ENCODE measurements at places on chromosomes 2 and 18.

DNA sequence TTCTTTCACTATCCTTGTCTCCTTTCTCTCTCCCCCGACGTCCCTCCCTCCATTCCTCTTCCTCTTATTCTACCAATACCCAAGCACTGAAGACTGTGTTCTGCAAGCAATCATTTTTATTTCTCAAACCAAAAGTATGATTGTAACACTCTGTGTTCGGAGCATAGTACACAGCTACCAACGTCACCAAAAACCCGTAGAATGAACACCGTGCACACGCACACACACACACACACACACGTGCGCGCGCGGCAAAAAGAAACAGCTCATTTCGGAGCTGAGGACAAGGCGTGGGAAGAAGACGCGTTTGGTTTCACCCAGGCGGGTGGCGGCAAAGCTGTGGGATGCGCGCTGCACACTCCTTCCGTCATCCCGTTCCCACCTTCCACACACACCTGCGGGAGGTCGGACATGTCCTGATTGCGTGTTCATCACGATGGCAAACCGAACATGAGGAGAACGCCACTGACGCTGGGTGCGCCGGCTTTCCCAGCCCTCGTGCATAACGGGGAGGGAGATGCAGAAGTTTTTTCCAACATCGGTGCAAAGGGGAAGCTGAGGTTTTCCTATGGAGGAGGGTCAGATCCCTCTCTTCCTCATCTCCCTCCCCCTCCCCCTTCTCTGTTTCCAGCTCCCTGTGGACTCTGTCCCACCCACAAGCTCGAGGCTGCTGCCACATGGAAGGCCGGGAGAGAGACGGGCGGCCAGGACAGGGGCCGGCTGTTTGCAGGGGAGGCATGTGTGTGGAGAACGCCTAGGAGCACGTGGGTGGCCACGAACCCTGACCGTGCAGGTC lies 20.4 kb downstream of the MBP start:
- no peak for DNase-seq

DNA sequence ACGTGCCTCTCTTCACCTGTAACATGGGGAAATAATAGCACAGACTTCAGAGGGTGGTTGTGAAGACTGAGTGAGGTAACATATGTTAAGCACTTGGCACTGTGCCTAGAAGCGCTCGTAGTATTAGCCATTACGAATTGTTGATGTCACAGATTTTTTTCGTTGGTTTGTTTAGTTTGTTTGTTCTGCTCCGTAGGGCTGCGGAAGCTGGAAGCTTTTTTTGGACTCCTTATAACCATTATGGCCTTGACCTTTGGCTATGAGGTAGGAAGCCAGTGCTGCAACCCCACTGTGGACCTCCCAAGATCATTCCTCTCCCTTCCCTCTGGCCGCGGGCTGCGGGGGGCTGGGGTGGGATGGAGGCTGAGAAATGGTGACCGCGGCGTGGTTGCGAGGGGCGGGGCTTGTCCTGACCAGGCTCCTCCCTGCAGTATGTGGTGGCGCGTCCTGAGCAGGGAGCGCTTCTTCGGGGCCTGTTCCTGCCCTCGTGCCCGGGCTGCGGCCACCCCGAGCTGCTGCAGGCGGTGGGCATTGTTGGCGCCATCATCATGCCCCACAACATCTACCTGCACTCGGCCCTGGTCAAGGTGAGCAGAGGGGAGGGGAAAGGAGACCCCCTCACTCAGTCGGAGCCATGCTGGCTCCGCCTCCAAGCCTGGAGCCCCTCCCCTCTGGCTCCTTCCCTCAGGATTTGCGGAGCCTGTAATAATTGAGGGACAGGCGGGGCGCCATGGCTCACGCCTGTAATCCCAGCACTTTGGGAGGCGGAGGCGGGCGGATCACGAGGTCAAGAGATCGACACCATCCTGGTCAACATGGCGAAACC lies 5.5 kb downstream of the SLC11A1 start:
- DNase-seq = no peak

DNA sequence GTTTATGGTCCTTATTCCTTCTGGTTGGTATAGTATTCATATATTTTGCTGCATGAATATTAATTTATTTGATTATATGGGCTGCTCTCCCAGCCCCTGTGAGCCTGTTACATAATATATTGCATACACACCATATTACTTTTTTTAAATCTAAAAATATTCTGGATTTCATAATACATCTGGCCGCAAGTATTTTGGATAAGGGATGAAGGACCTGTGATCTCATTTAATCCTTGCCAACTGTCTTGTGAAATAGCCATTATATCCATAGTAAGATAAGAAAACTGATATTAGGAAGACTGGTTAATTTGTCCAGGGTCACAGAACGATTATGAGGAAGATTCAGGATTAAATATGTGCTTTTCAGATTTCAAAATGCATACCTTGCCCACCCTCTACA lies 433.6 kb downstream of the LPIN1 start:
- DNase-seq = no peak

- DNase-seq = no peak
Measured at GRCh38 chr2:74447230-74447999, 5.7 kb upstream of the RTKN start.

DNA sequence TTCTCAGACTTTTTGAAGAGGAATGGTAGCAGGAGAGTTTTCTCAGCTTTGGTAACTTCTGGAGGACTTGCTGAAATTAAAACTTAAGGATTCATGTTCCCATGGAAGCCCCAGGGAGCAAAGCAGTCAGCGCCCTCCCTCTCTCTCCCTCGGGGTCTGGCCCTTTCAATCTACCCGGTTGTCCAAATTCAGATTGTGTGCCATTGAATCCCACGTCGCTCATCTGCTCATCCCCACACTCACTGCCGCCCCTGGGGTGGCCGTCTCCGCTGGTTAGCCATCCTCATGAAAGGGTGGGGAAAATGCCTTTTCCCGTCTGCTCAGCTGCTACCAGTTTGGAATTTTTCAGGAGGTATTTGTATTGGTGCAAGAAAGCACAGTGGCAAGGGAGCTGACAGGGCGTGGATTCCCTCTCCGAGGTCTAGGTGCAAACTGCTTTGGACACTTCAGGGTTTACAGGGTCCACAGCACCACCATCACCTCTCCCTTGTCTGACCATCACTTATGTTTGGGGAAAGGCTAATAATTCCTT lies 27.1 kb downstream of the MCFD2 start:
- no peak for DNase-seq

DNA sequence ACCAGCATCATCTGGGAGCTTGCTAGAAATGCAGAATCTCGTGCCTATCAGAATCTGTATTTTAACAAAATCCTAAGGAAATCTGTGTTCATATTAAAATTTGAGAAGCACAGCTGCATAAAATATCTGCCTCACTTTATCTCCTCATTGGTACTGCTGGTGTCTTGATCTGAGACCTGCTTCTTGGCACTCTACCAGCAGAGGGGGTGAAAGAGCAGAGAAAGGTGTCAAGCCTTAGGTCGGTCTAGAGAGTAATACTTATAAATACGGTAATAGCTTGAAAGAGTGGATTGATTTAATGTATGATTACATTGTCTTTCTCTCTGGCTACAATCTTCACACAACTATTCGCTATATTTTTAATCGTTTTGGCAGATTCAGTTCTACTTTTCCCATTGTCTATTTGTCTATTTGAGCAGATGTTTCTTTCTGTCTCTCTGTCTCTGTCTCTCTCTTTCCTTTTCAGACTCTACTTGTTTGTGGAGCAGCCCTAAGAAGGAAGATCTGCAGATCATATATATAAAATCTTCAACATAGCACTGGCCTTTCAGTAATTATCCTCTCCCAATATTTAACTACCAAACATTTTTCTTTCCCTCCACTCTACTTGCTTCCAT lies 1.7 kb upstream of the GCG start:
- DNase-seq = no peak

DNA sequence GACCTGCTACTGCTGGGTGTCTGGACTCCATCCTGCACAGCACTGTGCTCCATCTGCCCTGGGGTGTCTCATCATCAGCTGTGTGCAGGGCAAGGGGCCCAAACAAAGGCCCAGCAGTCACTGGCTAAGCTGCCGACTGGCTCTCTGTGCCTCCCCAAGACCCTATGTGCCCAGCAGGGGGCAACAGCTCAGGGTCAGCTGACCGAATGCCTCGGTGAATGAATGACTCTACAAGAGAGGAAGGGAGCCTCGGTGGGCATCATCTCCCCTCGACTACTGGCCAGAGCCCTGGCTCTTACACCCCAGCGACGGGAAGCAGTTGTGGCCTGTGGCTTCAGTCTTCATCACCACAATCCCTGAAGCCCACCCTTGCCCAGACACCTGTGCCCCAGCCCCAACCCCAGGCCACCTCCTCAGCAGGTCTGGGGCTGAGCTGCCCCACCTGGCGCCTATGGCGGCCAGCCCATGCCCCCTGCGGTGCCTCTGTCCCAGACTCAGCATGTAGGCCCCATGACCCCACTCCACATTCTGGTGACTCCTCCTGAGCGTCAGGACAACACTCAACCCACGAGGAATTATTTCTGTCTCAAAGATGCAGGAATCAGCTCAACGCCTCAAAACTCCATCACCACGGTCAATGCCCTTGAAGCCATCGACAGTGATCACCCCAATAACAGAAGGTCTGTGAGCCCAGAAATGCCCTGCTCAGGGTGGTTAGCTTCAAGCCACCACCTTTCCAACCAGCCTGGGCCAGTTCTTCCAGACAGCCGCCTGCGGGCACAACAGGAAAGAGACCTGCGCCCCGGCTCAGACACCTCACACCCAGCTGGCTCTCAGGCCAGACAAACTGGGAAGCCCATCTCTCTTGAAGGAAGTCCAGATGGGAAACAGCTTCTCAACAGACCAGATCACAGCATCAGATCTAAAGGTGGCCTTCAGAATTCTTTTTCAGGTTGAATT lies 1.6 kb upstream of the GPR17 start:
- DNase-seq = no peak

- DNase-seq = no peak
Measured at GRCh38 chr2:188326290-188326668, 34.6 kb downstream of the GULP1 start.

DNA sequence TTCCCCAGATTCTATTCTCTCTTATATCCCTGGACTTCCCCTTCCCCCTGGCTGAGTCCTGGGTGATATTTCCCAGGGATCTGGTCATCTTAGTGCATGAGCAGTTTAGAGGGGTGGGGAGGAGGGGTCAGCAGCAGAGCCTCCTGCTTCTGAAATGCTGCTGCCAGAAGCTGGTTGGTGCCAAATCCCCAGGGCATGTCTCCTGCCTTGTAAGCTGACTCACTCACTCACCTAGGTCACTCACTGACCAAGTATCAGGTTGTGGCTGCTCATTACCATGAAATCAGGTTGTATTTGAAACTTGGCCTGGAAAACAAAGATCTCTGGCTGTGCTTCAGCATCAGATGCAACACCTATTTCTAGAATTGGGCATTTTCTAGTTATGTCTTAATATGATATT lies 14.3 kb downstream of the GPR39 start:
- no peak for DNase-seq

GRCh38 chr2:45233301-45233700 lies 224.0 kb upstream of the SIX2 start:
- DNase-seq = no peak

- no peak for DNase-seq
Measured at GRCh38 chr18:72114801-72115594, 429.1 kb downstream of the CBLN2 start.

- DNase-seq = no peak
Measured at GRCh38 chr18:27778441-27778840, 398.5 kb downstream of the CDH2 start.

DNA sequence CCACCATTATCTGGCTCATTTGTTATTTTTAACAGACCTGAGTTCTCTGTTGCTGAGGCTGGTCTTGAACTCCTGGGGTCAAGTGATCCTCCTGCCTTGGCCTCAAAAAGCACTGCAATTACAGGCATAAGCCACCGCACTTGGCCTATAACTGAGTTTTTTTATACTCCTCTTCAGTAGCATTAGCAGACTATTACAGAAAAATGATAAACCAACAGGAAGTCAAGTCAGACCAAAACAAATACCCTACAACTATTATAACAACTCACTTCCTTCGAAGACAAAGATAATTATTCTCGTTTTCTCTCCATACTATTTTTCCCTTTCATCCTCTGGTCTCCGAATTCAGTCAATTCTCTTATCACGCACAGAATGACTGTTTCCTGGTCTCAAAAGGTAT lies 78.2 kb downstream of the MEMO1 start:
- no peak for DNase-seq

DNA sequence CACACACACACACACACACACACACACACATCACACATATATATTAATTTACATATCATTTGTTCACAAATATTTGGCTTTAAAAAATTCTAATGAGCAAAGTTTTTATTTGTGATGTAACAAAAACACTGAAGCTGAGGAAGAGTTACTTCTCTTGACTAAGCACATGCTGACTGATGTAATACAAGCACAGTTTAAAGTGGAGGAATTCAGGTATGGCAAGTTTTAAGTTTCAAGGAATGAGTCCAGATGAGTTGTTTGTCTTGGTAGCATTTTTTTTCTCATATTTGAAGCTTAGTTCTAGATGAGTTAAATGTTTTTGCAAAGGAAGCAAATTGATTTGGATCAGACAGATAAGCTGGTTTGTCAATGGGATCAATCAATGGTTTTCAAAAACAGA lies 20.2 kb upstream of the CALCRL start:
- no peak for DNase-seq

DNA sequence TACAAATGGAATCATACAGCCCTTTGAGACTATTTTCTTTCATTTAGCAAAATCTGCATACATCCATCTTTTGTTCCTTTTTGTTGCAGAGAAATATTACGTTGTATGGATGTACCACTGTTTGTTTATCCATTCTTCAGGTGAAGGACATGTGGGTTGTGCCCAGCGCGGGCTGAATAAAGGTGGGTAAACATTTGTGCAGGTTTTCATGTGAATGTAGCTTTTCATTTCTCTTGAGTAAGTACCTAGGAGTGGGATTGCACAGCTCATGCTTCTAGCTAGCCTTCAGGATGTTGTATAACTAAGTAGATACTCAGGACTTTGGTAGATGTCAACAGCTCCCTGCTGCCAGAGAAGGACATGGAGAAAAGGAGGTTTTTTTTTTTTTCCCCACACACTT lies 50.6 kb upstream of the SPRED2 start:
- DNase-seq = no peak

DNA sequence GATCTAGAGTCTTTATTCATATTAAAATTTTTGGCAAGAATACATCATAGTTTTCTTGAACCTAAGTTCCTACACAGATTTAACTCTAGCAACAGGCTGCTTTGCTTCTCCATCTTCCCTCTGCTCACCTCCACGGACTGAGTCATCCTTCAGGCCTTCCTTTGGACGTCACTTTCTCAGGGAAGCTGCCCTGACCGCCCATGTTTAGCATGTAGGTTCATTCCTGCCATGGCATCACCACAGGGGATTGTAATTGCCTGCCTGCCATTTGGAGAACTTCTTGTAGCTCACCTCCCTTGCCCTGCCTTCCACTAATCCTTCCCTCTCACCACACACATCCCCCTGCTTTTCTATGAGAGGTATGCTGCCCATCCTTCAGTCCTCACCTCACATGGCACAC lies 43.9 kb upstream of the B3GNT2 start:
- no peak for DNase-seq

GRCh38 chr2:206198677-206199076 lies 39.0 kb downstream of the EEF1B2 start:
- DNase-seq = no peak

DNA sequence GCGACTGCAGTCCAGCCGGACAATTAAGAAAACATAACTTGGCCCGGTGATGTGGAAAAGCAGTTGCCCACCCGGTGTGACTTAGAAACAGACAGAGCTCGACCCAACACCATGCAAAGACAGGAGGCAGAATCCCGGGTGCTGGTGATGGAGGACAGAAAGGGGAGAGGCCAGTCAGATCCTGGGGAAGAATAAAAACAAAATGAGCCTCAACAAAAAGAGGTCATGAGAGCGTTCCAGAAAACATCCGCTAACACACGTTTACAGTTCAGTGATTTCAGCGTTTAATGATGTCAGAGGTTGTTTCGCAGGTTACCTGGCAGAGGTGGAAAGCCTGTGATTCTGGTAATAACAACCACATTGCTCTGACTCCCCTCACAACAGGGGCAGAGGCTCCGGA lies 111.9 kb downstream of the OSR1 start:
- no peak for DNase-seq

All from right atrium auricular region (tissue), 2 donors.